ENCODE measurements at places on chromosomes 6 and 20.

DNA sequence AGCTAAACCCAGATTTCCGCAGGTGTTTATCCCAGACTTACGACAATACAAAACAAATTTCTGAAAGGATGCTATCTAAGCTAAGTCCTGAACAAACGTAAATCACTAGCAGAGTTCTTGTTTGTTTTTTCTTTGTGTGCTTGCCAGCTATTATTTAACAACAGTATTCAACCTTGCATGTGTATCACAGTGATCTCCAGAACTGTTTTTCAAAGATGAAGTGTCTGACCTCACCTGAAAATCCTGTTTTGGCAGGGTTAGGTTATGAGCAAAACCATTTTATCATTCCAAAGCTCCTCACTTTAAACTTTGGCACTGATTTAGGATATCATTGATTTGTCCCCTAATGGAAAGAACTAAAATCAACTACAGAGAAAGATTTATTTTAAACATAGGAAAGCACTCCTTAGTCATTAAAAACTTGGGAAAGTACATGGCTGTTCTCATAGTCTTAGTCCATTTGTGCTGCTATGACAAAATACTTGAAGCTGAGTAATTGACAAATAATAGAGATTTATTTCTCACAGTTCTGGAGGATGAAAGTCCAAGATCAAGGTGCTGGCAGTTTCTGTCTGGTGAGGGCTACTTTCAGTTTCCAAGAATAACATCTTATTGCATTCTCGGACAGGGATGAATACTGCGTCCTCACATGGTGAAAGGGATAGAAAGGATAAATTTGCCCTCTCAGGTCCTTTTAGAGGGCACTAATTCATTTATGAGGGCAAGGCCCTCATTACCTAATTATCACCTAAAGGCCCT lies 20.8 kb upstream of the BMP5 start:
- DNase-seq: no peak

- DNase-seq: no peak
Observed at GRCh38 chr6:3956054-3956453, 106.9 kb downstream of the FAM50B start.

DNA sequence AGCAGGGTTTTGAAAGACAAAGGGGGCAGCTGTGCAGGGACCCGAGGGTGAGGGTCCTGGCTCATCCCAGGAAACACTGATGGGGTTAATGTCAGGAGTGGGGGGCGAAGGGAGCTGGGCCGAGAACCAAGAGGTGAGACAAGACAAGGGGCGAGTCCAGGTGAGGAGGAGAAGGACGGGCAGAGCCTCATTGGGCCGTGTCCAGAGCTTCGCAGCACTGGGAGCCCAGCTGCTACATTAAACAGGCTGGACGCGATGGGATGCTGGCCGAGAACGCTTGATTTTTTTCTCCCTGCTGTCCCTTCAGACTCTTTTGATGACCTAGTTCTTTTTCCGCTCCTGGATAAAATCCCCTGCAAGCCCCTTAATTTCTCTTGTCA lies 172.8 kb upstream of the SNX9 start:
- DNase-seq: peak; percentile 17

DNA sequence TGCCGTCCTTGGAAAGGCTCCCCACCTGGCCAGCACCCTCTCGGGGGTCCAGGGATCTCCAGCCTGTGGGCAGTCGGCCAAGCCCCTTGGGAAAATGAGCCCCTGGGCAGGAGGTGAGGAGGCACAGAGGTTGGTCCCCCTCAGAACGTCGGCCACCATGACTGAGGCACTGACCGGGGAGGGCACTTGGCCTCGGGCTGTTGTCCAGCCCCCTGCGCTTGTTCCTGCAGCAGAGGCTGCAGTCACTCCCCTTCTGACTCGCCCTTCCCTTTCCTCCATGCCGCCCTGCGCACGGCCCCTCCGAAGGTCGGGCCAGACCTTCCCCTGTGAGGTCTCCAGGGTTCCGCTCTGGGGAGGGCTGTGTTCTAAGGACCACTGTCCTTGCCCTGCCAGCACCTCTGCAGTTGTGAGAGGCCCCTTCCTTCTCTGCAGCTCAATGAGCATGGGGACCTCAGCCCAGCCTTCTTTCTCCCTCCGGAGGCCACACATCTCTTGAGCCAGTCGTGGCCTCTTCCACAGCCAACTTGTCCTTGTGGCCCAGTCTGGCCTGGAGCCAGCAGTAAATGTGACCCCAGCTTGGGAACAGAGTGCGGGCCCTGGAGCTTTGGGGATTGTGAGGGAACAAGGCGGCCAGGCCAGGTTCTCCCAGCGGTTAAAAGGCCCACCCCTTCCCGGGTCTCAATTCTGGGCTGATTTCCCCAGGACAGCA lies 195.5 kb downstream of the DLL1 start:
- DNase-seq: no peak

GRCh38 chr6:155026022-155026705 lies 31.0 kb downstream of the TIAM2 start:
- no peak for DNase-seq

DNA sequence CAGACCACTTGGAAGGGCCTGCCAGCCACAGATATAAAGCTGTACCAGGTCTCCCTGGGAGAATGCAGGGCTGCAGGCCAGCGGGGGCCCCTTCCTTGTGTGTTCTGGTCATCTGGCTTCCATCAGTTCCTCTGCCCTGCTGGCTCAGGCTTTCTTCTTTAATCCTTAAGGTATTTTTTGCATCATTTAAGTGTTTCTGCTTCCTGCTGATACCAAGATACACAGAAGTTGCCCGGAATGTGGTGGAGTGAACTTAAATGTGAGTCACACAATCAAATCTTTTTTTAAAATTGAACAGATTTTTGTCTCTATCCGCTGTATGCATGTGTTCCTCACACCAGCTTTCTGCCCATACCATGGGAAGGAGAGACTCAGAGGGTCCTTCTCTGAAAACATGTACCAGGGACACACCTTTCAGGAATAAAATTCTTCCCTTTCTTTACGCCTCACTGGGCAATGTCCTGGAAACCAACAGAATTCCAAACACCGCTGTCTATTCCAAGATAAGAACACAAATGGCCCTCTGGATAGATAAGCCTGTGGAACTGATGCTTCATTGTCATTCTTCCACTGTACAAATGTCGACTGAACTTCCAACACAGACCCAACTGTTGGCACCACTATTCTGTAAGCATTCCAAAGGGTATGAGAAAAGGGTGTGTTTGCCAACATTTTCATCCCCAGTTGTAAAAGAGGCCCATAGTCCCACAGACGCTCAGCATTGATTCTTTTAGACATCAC lies 206.2 kb upstream of the MYLIP start:
- no peak for DNase-seq

- peak; percentile 84 for DNase-seq
Observed at GRCh38 chr20:8933381-8933807, 135.5 kb upstream of the PLCB4 start.

DNA sequence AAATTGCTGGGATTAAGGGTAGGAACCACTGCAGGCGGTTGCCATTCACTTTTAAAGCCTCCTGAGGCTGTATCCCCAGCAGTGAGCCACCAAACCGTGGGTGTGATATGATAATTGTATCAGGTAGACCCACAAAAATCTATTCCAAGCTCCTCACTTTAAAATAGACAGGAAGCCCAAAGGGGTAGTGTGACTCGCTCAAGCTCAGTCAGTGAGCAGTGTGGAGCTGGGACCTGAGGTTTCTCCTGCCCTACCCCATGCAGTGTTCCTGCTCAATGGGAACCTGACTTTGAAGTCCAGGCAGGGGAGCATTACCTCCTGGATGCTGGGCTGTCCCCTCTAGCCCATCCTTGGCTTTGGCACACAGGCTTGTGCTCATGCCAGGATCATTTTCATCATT lies 14.9 kb upstream of the MAPRE1 start:
- no peak for DNase-seq

- DNase-seq: no peak
Observed at GRCh38 chr6:52976591-52977035, 18.5 kb downstream of the GSTA4 start.

DNA sequence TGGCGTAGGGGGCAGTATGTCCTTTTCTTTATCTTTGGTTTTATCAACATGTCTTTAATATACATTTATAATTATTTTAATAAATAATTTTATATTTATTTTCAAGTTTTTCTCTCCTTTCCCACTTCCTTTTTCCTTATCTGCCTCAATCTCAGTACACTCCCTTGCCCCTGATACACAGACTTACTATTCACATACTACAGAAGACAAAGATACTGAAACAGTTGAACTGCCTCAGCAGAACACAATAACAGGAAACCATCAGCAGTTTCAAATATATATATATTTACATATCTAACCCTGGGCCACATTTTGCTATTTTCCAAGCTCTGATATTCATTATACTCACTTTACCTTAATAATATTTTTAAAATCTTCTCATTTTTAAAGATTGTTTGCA lies 19.8 kb downstream of the IBTK start:
- DNase-seq: no peak

DNA sequence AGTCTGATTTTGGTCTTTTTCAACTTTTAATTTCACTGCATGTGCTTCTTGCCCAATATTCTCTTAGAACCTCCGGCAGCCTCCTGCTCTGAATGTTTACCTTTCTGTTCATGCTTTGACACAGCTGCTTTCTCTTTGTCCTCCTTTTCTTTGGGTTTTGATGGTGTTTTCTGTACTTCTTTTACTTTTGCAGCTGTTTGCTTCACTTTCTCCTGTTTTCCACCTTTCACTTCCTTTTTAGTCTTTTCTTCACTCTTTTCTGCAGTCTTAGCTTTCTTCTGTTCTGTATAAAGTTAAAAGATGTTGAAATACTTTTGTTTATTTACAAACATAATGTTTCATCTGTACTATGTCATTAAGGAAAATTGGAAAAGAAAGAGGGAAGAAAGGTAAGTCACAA lies 133.1 kb downstream of the TRDN start:
- no peak for DNase-seq

- DNase-seq: no peak
Observed at GRCh38 chr6:753486-753885, 60.5 kb upstream of the EXOC2 start.

- no peak for DNase-seq
Observed at GRCh38 chr6:170039156-170040114, 251.4 kb downstream of the DLL1 start.

DNA sequence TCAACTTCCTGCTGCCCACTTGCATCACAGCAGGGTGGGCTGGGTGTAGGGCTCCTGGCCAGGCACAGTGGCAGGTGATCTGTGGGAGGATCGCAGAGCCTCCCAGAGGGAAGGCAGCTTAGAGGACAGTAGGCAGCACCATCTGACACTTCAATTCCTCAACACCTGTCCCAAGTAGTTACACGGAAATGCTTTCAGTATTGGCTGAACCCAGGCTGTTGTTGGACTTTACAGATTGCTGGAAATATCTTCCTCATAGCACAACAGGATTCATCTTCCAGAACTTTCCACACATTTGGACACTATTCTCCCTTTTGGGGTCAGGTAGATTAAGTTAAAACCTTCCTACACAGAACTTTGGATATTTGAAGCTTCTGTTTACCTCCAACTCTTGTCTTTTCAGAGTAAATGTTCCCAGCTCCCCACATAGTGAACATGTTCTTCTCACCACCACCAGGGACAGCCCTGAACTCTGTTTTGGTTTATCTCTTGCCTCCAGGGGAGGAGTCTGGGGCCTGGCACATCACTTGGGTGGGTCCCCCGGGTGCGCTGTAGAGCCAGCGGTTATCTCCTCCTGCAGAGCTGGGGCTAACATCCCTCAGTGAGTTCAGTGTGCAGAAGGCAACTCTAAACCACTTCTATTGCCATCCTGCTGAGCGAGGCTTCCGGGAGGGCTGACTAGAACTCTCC lies 3.5 kb upstream of the SLC22A2 start:
- DNase-seq: no peak

GRCh38 chr6:166614171-166614583 lies 12.9 kb downstream of the RPS6KA2 start:
- no peak for DNase-seq

- no peak for DNase-seq
Observed at GRCh38 chr6:37304766-37305165, 46.8 kb upstream of the TMEM217 start.

DNA sequence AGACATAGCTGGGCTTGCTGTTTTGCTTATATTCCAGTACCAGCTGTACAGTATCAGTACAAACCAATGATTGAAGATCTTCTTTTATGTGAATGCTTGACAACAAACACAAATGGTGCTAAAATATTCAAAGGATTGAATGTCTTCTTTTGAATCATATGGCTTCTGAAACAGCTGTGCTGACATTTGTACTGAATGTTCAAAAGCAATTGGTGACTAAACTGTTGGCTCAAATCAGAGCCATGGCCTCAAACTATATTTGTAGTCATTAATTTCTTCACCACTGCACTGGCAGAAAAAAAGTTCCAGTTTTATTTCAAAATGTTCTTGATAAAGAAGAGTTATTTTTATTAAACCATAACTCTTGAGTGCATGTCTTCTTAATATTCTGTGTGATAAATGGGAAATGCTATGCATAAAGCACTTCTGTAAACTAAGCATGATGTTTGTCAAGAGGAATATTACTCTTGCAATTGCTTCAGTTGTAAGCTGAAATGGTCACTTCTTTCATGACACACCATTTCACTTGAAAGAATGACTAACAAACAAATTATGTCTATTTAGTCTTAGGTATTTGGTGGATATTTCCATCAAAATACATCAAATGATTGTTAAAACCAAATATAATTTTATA lies 45.9 kb upstream of the CENPW start:
- DNase-seq: no peak

Measured in NCI-H524 (cell line).